ENCODE measurements at places on chromosomes 3 and 15.
A peak's percentile ranks its signal among the peaks of the same experiment; 100 is the strongest.

DNA sequence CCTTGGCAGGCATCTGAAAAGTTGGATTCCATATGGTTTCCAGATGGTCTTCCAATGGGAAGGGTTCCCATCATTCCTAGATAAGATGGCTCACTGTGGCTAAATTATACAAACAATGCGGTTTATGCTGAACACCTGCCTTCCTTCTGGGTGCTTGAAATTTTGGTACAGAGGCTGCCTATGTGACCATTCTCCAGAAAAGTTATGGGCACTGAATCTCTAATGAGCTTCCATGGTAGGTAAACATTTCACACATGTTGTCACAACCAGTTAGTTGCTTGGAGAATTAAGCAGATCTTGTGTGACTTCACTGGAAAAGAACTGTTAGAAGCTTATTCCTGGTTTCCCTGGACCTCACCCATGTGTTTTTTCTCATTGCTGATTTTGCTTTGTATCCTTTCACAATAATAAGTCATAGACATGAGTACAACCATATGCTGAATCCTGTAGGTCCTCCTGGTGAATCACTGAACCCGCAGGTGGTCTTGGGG, 30.1 kb downstream of the PLOD2 start:
- no peak for DNase-seq

DNA sequence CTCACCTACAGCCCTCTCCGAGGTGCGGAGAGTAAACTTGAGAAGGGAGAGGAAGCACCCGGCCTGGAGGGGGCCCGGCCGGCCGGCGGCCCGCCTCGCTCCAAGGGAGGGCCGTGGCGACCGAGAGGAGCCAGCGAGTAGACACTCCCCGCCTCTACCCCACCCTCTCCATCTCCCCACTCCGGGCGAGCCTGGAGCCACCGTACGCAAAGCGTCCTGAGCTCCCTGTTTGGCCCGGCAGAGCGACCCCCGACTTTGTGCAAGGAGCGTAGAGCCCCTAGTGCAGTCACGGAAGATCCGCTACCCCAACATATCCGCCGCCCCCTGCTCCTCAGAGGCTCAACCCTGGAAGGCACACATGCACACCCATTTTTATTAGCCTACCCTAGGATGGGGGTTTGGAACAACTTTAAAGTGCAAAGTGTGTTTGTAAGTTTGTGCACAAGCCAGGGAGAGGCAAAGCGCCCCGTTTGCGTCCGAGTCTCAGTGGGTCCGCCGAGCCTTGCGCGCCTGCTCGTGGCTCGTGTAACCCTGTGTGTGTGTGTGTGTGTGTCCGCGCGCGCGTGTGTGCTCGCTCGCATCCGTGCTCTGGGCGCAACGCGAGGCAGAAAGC, 508 bp upstream of the SMAD6 start:
- no peak for DNase-seq

- no peak for DNase-seq
These were observed 44.6 kb upstream of the SMAD6 start for GRCh38 chr15:66657185-66658020.

DNA sequence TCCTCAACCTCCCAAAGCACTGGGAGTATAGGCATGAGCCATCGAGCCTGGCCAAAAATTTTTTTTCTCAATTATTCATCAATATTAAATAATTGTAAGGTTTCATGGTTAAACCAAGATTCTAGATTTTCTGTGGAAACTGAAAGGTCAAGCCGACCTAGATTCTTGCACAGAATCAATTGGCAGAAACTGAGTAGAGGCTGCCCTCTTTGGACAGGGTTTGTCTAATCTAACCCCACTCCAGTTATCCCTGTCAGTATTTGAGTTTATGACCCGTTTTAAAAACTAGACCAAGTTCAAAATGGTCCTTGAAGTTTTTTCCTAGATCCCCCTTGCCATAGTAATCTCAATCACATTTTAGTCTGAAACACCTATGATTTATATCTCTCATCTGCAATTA, 8.6 kb upstream of the ADAM10 start:
- DNase-seq, result no peak

DNA sequence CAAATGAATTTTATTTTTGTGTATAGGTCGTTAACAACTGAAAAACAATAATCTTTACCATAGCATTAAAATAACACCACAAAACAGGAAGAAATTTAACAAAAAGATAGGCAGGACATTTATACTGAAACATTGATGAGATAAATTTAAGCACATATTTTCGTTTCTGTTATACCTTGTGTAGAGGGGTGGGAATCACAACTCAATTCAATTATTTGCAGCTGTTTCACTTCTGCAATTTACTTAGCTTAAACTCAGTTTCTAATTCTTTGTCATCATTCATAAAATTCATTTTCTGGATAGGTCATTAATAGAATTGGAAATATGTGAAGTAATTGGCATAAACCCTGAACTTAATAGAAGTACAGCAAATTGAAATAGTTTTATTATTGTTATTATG, 42.3 kb downstream of the TP63 start:
- no peak for DNase-seq

DNA sequence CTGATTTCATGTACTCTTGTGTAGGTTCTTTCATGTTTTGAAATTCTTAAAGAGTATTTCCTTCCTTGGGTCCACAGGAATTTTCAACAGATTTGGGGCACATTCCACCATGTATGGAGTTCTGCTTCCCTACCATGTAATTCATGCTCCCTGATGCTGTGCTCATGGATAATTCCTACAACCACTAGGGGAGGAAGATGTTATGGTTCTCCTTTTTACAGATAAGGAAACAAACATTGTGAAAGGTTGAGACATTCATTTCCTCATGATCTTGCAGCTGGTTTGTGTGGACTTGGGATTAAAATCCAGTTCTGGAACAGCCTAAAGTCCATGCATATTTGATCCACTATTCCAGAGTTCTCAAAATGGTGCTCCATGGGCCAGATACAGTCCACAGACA, 174.9 kb upstream of the FRMD4B start:
- DNase-seq, result no peak

- DNase-seq, result no peak
These were observed 54.0 kb downstream of the FAM43A start for GRCh38 chr3:194739498-194740284.

DNA sequence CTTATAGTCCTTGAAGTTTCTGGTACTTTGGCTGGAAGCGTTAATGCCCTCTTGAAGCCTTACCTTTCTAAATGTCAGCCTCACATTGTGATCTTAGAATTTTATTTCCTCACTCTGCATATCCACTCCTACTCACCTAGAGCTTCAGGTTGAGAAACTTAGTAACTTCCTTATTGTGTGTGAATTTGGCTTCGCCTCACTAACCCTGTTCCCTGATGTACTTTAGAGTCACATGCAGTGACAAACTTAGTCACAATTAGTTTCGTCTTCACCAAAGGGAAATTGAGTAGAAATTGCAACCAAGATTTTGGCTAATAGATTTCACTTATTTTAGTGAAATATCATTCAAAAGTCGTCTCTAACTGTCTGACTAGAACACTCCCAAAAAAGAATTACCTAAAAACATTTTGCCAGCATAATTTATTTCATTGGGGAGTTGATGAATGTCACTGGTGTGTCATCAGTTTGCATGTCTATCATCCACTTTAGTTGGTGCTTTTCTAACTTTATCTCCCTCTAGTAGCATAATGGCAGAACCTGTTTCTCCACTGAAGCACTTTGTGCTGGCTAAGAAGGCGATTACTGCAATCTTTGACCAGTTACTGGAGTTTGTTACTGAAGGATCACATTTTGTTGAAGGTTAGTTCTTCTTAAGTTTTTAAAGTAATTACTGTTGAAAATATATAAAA, 960 bp downstream of the MFN1 start:
- no peak for DNase-seq

- peak; percentile 38 for DNase-seq
These were observed 171.6 kb downstream of the SV2B start for GRCh38 chr15:91271565-91272153.

Measured in cerebellar nuclear complex (tissue), 1 donor.